NCI-H1105 (cell line): ENCODE measurements at places on chromosomes 11 and 22.

- peak; percentile 46 for DNase-seq
Observed at GRCh38 chr11:117144477-117145392, 648 bp downstream of the PAFAH1B2 start.

- DNase-seq: no peak
Observed at GRCh38 chr11:15519124-15519791, 404.5 kb downstream of the INSC start.

GRCh38 chr22:32804531-32805360 lies 3.2 kb downstream of the TIMP3 start:
- DNase-seq: no peak

DNA sequence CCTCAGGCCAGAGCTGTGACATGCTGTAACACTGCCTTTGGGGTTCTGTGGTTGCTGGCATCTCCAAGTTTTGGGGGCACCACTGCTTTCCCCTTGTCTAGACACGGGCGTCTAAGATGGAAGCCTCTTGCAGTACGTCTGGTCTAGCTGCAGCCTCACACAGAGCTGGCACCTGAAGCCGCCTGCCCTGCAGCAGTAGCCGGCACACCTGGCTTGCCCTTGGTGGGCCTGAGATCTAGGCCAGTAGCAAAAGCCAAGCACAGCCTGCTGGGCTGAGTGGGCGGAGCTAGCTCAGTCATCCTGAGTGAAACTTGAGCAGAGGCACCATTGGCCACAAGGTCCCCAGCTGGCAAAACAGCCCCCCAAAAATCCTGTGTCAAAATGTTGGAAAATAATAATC lies 154.2 kb downstream of the DLG2 start:
- DNase-seq: no peak

DNA sequence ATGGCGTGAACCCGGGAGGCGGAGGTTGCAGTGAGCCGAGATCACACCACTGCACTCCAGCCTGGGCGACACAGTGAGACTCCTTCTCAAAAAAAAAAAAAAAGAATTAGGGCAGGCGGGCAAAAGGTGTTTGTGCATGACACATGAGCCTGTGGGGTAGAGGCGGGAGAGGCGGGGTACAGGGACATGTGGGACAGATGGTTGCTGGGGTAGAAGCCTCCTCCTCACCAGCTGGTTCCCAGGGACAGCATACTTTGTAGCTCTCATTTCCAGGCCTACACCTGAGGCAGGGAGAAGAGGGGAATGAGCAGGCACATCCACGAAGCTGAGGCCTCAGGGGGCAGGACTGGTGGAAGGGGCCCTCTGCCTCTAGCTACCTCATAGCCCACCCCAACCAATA lies 23.7 kb downstream of the YWHAH start:
- DNase-seq: no peak

- no peak for DNase-seq
Observed at GRCh38 chr11:13098063-13098462, 88.9 kb downstream of the RASSF10 start.
